Stimulated activated CD8-positive, alpha-beta memory T cell treated with anti-CD3 and anti-CD28 coated beads, Interleukin-4, amount 100 ng/mL, for 1 hour (primary cell): ENCODE measurements at places on chromosomes 1 and 21.

DNA sequence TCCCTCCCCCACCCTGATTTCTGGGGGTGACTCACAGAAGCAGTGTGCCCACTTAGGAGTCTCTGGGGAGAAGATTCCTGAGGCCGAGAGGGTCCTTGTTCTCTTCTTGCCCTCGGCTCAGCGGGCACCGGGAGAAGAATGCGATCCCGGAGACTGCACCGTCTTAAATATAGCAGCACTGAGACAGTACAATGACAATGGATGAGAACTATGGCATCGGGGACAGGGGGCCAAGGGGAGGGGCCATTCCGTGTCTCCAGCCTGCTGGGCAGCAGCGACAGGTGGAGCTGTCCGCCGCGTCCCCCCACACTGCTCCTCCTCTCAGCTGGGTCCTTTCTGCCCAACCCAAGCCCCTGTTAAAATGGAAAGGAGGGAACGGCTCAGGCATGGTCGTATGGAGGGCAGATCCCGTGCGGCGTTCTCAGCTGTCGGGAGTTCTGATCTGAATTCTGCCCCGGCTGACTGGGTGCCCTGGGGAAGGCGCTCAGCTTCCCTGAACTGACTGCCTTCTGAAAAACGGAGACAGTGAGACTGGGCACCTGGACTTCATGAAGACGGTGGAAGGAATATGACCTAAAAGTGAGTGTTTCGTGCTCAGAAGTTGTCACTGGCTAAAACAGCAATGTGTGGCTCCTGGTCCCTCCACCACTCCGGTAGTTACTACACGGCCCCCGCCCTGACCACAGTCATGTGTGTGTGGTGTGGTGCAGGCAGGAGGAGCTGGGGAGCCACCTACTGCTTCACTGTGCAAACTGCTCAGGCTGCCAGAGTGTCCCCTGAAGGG is at the start of gene MYOM3:
TSS of gene MYOM3 (minus strand) at position 140 of the 784 bp plus-strand sequence. CDS start 3,499 bp downstream, outside the sequence.
- peak; percentile 23 for DNase-seq

DNA sequence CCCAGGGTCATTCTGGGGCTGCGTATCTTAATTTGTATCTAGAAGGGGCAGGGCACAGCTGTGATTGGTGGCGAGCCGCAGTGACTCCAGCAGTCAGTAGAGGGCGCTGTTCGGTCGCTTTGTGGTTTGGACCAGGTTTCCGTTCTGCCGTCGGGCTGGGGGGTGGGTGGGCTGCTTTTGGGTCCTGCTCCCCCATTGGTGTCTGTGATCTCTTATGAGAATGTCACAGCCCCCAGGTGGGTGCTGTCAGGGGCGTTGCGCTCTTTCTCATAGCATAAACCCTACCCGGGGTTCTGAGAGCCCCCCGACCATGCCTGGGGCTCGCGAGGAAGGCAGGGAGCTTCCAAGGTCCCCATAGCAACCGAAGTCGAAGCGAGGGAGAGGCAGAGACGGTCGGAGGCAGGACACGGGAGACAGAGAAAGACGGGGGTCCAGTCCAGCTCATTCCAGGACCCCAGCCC is 5.4 kb downstream of the TFF3 start:
- peak; percentile 48 for DNase-seq

- DNase-seq = no peak
Observed at GRCh38 chr1:236550961-236551851, 27.4 kb downstream of the LGALS8 start.

GRCh38 chr1:17973694-17974093 is 133.9 kb upstream of the IGSF21 start:
- no peak for DNase-seq

DNA sequence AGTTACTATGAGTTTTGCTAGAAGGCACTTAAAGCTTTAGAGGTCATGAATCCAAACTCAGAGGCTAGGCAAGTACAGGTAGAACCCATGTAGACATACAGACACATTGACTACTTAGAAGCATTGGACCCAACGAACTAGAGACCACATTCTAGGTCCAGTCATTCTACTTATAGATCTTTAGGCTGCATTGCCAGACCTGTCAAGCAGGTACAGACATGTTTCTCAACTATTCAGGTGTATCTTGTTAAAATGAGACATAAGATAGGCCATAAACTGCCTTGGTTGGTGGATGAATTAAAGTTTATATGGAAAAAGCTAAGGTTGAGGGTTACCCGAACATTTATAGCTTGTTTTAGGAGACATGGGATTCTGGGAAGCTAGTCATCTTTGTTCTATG is 6.5 kb downstream of the ZP4 start:
- DNase-seq = no peak
